ENCODE measurements at places on chromosomes 1 and 21.

DNA sequence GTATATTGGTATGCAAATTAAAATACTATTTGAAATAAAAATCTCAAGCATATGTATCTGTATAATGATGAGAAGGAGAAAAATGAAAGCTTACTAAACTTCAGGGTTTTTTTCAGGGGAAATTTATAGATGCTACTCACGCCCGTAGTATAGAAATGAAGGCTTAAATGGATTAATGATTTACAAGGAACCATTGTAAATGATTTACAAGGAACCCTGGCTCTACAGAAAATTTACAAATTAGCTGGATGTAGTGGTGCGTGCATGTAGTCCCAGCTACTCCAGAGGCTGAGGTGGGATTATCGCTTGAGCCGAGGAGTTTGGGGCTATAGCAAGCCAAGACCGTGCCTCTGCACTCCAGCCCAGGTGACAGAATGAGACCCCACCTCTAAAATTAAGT, 150.5 kb downstream of the PCBP3 start:
- DNase-seq, result no peak

DNA sequence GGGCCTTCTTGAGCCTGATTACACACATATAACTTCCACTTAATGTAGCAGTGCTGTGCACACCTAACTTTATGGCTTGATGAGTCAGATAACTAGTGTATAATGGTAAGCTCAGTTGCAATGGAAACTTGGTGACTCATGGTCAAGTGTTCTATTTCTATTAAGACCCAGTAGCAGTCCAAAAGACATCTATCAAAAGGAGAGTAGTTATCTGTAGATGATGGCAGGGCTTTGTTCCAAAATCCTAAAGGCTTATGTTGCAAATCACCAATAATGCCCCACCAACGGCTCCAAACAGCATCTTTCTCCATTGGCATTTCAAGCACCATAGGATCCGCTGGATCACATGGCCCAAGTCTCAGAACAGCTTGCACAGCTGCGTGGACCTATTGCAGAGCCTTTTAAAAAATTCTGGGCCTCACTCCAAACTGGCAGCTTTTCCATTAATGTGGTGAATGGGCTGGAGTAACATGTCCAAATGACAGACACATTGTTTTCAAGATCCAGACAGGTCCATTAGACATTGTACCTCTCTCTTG, 566.8 kb upstream of the USP24 start:
- no peak for DNase-seq

GRCh38 chr1:2205191-2205952, 10.8 kb upstream of the FAAP20 start:
- peak; percentile 95 for DNase-seq

- no peak for DNase-seq
Observed at GRCh38 chr1:111791776-111792175, 36.1 kb downstream of the DDX20 start.

DNA sequence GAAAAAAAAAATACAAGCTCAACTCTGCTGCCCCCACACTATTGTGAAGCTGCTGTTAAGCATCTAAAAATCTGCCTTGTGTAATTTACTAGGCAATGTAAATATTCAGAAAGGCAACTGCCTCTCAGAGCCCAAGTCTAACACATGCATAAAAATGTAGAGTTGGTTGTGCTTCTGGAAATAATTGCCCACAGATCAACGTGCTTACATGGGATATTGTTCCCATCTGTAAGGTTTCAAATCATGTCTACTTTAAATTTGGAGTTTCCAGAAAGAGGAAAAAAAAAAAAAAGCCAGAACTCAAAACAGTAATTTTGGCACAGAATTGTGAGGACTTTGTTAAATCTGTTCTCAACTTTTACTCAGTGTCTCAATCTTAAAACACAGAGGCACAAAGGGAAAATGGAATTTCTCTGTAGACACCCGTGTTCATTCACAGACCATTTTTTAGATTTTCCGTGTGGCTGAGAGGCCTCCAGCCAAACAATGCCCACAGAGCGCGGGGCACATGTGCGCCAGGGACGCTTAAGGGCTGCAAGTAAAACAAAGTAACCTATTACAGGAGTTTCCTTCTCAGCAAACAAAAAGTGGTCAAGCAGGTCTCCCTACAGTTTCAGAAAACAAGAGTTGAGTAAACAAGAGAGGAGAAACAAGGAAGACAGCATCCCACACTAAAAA, 115.5 kb downstream of the RERE start:
- DNase-seq, result no peak

DNA sequence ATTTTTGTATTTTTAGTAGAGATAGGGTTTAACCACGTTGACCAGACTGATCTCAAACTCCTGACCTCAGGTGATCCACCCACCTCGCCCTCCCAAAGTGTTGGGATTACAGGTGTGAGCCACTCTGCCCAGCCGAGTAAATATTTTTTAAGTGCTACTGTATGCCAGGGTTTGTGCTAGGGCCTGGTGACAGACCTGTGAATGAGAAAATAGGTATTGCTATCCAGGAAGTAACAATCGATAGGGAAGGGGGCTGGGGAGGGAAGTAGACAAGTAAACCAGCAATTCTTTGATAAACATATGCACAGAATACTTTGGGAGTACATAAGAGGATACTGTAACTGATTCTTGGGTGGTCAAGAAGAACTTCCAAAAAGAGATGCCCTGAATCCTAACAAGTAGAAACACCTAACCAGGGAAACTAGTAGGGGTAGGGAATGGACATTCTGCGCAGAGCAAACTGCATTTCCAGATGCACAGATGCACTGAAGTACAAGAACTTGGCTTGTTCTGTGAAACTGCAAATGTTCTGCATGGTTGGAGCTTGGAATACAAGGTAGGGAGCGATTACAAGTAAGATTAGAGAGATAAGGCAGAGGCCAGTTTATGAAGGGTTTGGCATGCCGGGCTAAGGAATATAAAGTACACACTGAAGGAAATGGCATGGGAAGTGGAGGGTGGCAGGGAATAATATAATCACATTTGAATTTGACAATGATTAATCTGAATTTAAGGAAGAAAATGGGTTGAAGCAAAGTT, 19.0 kb upstream of the DOCK7 start:
- no peak for DNase-seq

GRCh38 chr1:85461216-85461918, 3.6 kb downstream of the DDAH1 start:
- DNase-seq, result no peak

- no peak for DNase-seq
Observed at GRCh38 chr1:200973937-200974657, 49.4 kb downstream of the KIF21B start.

- DNase-seq, result no peak
Observed at GRCh38 chr1:203486618-203487370, 7.2 kb upstream of the OPTC start.

DNA sequence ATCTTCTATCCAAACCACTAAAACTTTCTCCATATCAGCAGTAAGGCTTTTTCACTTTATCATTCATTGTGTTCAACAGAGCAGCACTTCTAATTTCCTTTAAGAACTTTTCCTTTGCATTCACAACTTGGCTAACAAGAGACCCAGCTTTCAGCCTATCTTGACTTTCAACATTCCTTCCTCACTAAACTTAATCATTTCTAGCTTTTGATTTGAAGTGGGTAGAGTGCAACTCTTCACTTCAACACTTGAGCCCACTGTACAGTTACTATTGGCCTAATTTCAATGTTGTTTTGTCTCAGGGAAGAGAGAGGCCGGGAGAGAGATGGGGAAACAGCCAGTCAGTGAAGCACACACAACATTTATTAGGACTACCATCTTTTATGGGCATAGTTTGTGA, 2.0 kb downstream of the UBE2G2 start:
- no peak for DNase-seq

DNA sequence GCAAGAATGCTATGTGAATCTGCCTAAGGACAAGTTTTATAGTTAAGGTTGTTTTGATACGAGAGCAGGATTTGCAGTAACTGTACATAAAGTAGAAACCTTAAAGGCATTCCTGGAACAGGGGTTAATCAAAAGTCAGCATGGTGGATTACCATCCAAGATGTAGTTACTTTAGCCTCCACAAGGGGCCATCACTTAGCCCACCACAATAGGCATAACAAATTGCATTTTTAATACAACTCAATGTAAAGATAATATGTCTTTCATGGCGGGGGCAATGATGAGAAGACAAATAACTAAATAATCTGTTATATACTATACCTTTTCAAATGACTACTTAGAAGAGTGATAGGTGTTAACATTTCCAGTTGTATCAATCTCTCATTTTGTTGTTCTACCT, 611.2 kb upstream of the ADGRL4 start:
- DNase-seq, result no peak

DNA sequence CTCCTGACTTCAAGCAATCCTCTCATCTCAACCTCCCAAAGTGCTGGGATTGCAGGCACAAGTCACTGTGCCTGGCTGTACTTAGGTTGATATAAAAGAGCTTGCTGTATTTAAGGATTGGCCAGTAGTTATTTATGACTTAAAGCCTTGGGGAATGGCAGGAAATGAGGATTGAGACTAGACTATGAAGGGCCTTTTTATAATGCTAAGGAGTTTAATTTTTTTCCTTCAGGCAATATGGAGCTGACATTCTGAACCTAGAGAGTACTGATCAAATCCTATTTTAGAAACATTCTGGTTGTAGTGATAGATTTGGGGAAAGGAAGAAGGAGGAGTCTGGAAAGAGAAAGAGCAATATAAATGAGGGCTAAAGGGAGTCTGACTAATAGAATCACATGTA, 44.7 kb downstream of the MSH4 start:
- no peak for DNase-seq

DNA sequence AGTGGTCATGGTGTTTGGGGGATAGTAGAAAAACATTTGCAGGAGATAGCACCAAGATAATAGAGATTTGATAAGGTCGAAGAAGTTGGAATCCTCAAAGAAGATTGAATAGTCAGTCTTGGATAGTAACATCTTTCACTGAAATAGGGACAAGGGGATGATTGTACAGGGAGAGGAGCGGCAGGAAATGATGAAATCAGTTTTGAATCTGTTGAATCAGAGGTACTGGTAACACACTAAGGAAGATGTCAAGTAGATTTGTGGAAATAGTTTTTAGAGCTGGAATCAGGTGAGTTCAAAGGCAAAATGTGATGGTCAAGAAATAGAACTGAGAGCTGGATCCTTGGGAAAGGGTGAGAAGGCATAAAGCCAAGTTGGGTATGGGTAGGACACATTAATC, 26.5 kb downstream of the CAP1 start:
- no peak for DNase-seq

DNA sequence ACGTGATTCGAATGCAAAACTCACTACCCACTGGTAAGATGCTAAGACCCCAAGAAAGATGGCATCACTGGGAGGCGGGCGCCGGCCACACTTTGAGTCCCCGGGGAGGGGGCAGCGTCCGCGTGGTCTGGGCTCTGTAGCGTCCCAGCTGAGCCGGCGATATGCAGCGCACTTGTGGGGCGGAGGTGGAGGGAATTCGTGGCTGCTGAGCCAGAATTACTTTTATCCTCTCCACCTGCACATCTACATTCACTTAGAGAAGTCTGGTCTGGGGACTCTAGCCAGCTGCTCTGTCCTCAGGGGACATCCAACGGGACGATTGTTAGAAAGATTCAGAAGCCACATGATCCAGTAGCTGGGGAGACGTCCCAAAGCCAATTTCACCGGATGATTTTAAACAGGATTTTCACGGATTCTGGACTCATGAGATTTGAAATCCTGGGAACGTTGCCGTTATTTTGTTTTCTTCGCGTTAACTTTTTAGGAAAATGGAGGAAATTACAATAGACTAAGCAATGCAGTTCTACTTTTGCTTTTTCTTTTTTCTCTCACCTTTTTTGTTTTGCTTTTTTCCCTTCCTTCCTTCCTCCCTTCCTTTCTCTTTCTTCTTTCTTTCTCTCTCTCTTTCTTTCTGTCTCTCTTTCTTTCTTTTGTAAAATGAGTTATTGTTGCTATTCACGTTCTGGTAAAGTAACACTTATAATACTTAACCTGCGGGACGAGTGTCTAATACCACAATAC, 1.3 kb downstream of the JAM2 start:
- peak; percentile 33 for DNase-seq

DNA sequence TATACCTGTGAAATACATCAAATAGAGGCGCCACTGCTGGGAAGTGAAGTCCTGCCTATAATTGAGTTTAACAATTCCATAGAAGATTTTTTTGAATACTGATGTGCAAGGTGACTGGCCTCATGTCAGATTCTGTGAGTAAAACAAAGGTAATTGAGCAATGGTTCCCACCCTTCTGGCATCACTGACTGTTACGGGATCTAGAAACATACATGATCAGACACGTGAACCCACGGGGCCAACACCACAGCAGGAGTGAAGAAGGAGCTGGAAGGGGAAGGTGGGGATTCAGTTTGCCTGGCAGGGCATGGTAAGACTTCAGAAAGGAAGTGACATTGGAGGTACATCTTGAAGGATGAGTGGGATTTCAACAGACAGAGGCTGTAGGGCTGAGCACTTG, 270.2 kb downstream of the DISC1 start:
- DNase-seq, result no peak

GRCh38 chr1:100051401-100051800, 81.3 kb downstream of the SASS6 start:
- DNase-seq, result no peak

GRCh38 chr1:63590166-63590560, 3.0 kb upstream of the PGM1 start:
- no peak for DNase-seq

- DNase-seq, result no peak
Observed at GRCh38 chr1:247378334-247379073, 37.5 kb upstream of the NLRP3 start.

DNA sequence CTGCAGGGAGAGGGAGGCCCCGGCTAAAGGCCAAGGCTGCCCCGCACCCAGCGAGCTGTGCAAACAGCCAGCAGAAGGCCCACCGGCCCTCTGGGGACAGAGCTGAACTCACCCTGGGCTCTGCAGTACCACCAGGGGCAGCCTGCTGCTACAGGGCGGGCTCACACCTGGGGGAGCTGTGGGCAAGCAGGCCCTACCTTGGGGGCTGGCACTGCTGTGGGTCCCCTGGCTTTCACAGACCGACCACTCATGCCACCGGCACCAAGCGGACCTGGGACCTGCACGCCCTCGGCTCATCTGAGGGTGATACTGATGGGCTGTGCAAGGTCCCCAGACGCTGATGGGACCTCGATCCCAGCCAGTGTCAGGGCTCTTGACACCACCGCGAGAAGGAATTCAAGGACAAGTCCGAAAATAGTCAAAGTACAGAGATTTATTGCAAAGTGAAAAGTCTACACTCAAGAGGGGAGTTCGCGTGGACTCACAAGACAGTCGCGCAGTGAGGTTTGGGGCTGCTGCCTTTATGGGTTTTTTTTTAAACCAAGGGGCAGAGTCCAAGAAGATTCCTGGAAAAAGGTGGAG, 61.0 kb upstream of the ADARB1 start:
- no peak for DNase-seq

DNA sequence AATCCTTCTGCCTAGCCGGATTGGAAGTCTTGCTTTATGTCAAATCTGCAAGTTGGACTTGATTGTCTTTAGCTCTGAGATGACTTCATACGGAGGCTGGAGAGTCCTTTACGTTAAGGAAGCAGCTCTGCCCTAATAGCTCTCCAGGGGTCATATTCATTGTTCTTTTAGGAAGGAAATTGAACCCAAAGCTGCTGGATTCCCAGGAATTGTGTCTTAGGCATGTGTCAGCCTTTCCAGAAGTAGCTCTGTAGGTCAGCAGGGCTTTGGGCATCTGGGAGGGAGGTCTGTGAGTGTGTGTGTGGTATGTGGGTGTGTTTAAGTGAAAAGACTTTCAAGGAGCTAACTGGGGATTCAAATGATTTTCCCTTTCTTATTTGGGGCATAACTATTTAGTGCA, 82.4 kb downstream of the ABCA4 start:
- DNase-seq, result no peak
